ENCODE measurements at places on chromosomes 16 and 17. TPM values are rescaled to one million over a fixed set of nuclear protein-coding genes. Genes with fewer than 3 reads are reported as not detected.

Gene PROCA1
- not detected for total RNA-seq

GRCh38 chr17:32141258-32141657 lies 1.0 kb upstream of the RHOT1 start:
- DNase-seq, result peak; percentile 81

DNA sequence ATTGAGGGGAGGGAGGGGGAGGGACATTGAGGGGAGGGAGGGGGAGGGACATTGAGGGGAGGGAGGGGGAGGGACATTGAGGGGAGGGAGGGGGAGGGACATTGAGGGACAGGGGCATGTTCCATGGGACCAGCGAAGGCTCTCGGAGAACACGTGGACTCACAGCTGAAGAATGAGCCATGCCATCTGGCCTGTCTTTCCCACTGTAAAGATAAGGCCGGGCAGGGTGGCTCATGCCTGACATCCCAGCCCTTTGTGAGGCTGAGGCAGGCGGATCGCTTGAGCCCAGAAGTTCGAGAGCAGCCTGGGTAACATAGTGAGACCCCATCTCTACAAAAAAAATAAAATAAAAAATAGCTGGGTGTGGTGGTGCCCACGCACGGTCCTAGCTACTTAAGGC lies 32.5 kb downstream of the RPH3AL start:
- DNase-seq, result no peak

Gene NPTX1
- 0.29 TPM for total RNA-seq

Gene HSD3B7
- 5.2 TPM for total RNA-seq

GRCh38 chr16:75385507-75386152 lies 47.7 kb downstream of the CFDP1 start:
- DNase-seq, result peak; percentile 71

GRCh38 chr16:564690-565418 lies 2.0 kb upstream of the NHLRC4 start:
- DNase-seq, result no peak

- DNase-seq, result no peak
Measured at GRCh38 chr16:82195917-82196494, 26.0 kb upstream of the MPHOSPH6 start.

Gene KREMEN2
- 3.7 TPM for total RNA-seq

DNA sequence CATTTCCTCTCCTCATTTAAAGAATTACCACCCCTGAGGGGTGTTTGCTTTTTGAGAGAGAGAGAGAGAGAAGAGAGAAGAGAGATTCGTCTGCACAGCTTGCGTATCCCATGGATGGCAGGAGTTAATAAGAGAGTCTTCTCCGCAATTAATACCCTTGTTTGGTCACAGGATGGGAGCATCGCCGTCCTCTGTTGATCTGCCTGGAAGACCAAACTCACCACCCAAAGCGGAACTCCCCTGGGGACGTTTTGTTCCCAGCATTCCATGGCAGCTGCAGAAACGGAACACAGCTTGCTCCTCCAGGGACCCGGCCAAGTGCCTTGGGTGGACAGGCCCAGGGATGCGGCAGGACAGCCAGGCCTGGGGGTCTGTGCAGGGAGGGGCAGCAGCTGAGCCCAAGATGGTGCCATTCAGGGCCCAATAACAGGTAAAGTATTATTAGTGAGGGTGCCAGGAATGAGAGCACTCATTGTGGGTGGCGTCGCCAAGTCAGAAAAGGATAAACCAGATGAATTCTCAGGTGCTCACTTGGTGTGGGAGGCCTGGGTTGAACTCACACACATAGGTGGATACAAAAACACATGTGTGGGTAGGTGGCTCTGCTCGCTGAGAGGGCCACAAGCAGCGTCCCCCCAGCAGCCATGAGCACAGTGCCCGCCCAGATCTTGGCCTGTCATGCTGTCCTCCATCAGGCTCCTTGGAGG lies 83.1 kb downstream of the NT5M start:
- no peak for DNase-seq

Gene MYO15A
- total RNA-seq, result 0.08 TPM

- no peak for DNase-seq
Measured at GRCh38 chr17:19705201-19705600, 11.2 kb downstream of the SLC47A2 start.

Gene CCL16
- not detected for total RNA-seq

- peak; percentile 76 for DNase-seq
Measured at GRCh38 chr16:67546761-67547422, 15.4 kb upstream of the CTCF start.

DNA sequence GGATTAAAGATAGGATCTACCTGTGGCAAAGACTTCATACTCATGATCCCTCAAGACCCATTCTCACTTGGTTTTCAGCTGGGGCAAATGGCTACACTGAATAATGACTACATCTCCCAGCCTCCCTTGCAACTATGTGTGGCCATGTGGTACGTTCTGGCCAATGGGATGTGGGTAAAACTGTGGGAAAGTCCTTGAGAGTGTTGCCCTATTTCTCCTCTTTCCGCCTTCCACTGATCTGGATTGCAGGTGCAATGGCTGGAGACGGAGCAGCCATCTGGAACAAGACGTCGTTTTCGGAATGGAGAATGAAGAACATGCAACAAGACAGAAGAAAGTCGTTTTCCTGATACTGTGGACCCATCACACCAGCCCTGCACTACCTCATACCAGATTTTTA lies 48.5 kb downstream of the HAPSTR1 start:
- peak; percentile 90 for DNase-seq

Gene DPEP2NB
- not detected for total RNA-seq

GRCh38 chr17:61475726-61476125 lies 23.5 kb downstream of the TBX4 start:
- no peak for DNase-seq

Gene CTRL
- 2.6 TPM for total RNA-seq

DNA sequence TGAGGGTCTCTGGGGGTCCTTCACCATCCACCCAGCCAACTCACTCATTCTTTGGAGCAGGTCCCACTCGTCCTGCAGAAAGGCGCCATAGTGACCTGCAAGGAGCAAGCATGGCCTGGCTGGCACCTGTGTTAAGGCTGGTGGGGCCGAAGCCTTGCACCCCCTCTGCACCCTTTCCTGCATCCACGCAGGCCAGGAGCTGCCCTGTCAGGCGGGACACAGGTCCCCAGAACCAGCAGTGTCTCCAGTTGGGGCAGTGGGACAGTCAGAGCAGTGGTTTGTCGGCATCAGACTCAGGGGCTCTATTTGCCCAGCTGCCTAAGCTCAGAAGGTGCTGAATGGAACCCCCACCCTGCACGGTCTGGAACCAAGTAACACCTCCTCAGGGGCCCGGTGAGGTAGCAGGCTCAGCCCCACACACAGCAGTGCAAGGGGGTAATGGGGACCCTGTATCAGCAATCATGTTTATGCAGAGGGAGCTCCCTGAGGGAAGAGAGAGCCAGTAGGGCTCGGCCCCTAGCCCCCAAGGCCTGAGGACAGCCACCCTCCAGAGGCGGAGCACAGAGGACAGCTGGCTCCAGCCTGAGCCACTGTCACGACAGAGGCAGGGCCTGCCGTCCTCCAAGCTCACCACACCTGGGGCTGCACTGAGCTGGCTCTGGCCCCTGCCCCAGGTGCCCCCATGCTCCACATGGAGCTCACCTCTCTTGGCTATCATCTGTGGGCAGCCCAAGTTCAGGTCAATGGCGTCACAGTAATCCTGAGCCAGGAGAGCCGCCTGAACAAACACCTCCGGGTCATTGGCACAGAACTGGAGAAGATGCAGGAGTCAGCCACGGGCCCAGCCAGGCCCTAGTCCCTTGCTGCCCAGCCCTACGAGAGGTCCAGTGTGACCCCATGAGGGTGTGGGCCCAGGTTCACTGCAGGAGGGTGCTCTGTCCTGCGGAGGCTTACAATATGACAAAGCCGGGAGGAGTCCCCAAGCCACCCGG lies 1.9 kb downstream of the DUS1L start:
- DNase-seq, result no peak

GRCh38 chr16:79430191-79430678 lies 170.3 kb downstream of the MAF start:
- DNase-seq, result no peak

DNA sequence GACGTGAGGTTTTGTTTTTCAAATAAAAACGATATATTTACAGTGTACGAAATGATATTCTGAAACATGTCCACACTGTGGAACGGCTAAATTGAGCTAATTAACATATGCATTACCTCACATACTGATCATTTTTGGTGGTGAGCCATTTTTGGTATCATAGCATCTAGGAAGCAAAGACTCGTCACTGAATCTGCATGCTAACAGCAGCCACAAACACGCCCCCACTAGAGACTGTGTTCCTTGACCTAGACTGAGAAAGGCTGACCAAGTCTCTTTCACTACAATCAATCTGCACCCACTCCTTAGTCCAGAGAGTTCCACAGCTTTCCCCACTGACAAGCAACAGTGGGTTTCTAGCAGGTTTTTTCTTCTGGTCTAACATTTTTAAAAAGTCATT lies 29.5 kb downstream of the NPLOC4 start:
- no peak for DNase-seq

DNA sequence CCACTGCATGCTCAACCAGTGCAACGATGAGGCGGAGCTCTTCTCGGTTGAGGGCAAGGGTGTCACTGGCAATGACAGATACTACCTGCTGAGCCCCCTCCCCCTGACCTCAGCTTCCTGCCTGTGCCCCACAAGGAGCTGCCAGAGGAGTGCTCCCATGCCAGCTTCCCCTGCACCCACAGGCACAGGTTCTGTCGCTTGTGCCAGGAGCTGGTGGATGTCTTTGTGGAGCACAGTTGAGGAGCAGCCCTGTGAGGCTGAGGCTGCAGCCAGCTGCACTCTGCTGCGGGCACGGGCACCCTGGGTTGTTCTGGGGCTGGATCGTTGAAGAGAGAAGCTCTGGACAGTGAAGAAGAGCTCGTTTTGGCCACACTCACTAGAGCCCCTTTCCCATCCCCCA lies 165.3 kb upstream of the ZNF267 start:
- DNase-seq, result no peak

- no peak for DNase-seq
Measured at GRCh38 chr17:72555052-72555451, 434.2 kb downstream of the SOX9 start.

DNA sequence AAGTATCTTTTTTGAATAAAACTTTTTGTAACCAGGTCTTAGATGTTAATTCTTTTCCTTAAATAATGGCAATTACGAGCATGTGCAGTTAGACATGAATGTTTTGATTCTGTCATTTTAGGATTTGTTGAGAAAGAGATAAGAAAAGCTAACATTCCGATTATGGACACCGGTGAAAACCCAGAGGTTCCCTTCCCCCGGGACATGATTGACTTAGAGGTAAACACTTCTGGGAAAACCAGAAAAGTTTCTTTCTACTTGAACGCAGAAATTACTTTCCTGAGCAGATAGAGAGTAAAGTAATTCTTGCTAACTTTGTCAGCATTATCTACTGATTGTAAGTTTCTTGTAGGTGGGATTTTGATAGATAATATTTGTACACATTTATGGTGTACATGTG lies 9.2 kb downstream of the ATP6V0A1 start:
- no peak for DNase-seq

- no peak for DNase-seq
Measured at GRCh38 chr17:9309216-9309615, 266.4 kb downstream of the STX8 start.

DNA sequence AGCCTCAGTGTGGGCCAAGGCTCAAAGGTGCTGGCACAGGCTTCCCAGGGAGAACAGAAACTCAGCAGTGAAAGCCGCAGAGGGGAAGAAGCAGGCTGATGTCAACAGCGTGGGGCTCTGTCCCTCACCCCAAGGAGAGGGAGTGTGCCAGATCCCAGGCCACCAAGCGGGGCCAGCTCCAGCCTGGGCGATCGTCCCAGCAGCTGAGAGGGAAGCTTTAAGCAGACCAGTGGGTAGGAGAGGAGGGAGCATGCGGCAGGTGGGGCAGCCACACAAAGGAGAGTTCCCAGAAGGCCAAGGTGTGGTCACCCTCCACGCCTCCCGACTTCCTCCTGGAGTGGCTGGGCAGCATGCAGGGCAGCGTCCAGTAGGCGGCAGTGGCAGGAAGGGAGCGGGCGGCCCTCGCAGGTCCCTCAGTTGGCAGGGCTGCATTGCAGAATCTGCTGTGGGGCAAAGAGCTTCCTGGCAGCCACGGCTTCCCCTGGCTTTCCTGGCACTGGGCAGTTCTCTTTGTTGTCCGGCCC lies 6.0 kb downstream of the SYNGR2 start:
- DNase-seq, result peak; percentile 47

All from SK-MEL-5 (cell line).